Progenitor cell of endocrine pancreas (in vitro differentiated cells): ENCODE measurements at places on chromosomes 2 and 18. TPM values are rescaled to one million over a fixed set of nuclear protein-coding genes. Genes with fewer than 3 reads are reported as not detected.

The CDH7 gene
- 6.5 and 9.2 TPM in 2 replicates for total RNA-seq

The KIF3C gene
- 42.3 TPM in 2 replicates for total RNA-seq

GRCh38 chr2:11540996-11541692 is 7.3 kb downstream of the GREB1 start:
- peaks cover 33% of the 10 kb centered on the region for H3K4me1 ChIP-seq
- H3K27ac ChIP-seq = peak overlapping the region; percentile 7
- no peak for DNase-seq
- no peaks in the 10 kb centered on the region for H3K27me3 ChIP-seq
- H3K4me3 ChIP-seq = no peak overlapping the region

- peaks cover 3% of the 10 kb centered on the region for H3K4me1 ChIP-seq
- no peaks in the 10 kb centered on the region for H3K36me3 ChIP-seq
- DNase-seq = no peak
Observed at GRCh38 chr2:193946806-193947205, 1710.2 kb upstream of the SLC39A10 start.

DNA sequence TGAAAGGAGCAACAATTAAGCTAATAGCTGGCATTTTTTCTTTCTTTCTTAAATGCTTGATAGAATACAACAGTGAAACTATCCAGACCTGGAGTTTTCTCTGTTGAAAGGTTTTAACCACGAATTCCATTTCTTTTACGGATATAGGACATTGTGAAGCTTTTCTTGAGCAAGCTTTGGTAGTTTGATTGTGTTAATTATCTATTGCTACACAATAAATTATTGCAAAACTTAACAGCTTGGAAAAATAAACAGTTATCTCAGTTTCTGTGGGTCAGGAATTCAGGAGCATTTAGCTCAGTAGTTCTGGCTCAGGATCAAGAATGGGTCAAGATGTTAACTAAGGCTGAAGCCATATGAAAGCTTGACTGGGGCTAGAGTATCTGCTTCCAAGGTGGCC is 11.7 kb downstream of the PHOSPHO2 start:
- H3K36me3 ChIP-seq = peaks cover 6% of the 10 kb centered on the region
- H3K27ac ChIP-seq = no peak overlapping the region
- no peak overlapping the region for H3K4me3 ChIP-seq
- DNase-seq = no peak

- H3K36me3 ChIP-seq = no peaks in the 10 kb centered on the region
- DNase-seq = no peak
- no peaks in the 10 kb centered on the region for H3K4me1 ChIP-seq
- peaks cover 16% of the 10 kb centered on the region for H3K27me3 ChIP-seq
- H3K27ac ChIP-seq = no peak overlapping the region
- H3K4me3 ChIP-seq = no peak overlapping the region
Observed at GRCh38 chr2:148582679-148583511, 61.7 kb upstream of the EPC2 start.

GRCh38 chr2:41705634-41706033 is 342.2 kb upstream of the PKDCC start:
- no peak for DNase-seq
- no peaks in the 10 kb centered on the region for H3K36me3 ChIP-seq
- H3K4me3 ChIP-seq = no peak overlapping the region
- H3K4me1 ChIP-seq = peaks cover 24% of the 10 kb centered on the region
- H3K27ac ChIP-seq = no peak overlapping the region
- peaks cover 19% of the 10 kb centered on the region for H3K27me3 ChIP-seq

DNA sequence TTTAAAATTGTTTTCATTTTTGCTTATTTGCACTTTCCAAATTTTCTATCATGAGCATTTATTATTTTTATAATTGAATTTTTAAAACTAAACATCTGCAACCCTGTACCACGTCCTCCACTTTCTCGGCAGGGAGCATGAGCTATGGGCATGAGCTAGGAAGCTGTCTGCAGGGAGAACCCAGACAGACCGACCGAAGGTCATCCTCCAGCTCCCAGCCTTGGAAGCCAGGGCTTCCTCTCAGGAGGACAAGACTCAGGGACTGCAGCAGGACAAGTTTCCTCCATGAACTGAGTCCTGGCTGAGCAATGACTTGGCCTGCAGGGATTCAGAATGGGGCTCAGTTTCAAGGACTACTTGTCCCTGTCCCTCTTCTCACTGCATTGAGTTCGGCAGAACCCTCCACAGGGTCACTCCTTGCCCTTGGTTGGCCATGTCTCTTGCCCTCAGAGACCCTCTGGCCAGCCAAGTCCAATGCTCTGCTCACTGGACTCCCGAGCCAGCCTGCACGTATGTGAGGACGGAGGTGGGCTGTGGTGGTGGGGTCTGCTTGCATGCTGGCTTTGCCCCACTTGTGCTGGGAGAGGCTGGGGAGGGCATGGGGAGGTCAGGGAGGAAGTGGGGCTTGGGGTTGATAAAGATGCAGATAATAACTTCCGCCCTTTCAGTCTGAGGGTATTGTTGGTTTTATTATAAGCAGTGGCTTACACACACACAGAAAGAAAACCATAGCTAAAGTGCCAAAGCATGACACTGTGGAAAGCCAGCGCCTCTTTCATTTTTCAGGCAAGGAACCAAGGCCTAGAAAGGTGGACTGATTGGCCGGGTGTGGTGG is 6.6 kb downstream of the NMUR1 start:
- H3K36me3 ChIP-seq = no peaks in the 10 kb centered on the region
- H3K27me3 ChIP-seq = peaks cover 11% of the 10 kb centered on the region
- H3K4me3 ChIP-seq = no peak overlapping the region
- no peak for DNase-seq
- H3K27ac ChIP-seq = no peak overlapping the region

DNA sequence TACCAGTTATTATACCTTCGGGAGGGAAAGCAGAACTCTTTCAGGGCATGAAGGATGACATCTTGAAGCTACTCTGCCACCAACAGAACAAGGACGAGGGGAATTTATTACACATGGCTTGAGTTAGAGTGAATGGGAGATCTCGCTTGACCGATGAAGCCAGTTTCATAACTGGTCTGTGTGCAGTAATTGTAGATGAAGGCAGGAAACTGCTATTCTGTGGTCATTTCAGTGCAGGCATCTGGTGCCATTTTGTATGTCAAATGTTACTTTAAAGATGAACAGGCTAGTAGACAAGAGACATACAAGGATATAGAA is 20.5 kb downstream of the GREB1 start:
- peaks cover 20% of the 10 kb centered on the region for H3K4me1 ChIP-seq
- H3K36me3 ChIP-seq = peaks cover 11% of the 10 kb centered on the region
- no peaks in the 10 kb centered on the region for H3K27me3 ChIP-seq
- no peak overlapping the region for H3K27ac ChIP-seq
- DNase-seq = no peak
- no peak overlapping the region for H3K4me3 ChIP-seq
